ENCODE measurements at places on chromosomes 5 and 9.

DNA sequence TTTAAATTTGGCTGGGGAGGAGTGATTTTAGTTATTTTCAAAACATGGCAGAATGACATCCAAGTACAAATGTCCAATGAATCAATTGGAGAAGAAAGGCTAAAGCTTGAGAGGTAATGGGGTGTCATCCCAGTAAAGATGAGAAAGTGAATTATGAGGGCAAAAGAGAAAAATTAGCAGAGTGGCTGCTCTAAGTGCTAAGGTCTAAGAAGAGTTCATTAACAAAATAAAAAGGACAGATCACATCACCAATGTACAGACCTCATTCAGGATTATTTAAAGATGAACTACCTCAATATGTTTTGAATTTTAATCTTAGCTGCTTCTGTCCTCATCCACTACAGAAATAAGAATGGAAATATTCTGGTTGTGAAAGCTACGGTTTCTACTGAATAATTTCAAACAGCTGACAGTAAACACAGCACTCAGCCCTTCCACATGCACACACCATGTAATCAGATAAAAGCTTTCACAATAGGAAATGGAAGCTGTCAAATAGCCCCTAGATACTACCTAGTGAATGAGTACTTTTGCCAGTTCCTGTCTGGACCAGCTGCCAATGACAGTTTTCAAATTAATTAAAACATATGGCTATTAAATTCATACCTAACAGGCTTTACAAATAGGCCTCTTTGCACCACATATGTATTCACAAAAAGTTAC is 171.5 kb downstream of the SSBP2 start:
- DNase-seq, result peak; percentile 26

DNA sequence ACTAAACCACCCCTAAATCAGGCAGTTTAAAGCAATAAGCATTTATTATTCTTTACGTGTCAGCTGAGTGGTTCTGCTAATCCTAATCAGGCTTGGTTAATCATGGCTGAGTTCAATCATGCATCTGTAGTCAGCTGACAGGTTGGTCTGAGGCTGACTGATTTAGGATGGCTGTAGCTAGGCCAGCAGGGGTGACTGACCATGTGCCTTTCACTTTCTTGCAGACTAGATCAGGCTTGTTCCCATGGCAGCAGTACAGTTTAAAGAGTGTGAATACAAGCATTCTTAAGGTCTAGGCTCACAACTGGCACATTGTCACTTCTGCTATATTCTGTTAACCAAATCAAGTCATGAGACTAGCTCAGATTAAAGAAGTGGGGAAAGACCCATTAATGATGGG is 16.1 kb upstream of the MPDZ start:
- no peak for DNase-seq

GRCh38 chr5:143445776-143446175 is 42.3 kb upstream of the NR3C1 start:
- DNase-seq, result no peak

GRCh38 chr5:144638787-144639186 is 468.1 kb downstream of the KCTD16 start:
- DNase-seq, result no peak

- no peak for DNase-seq
Observed at GRCh38 chr9:89384783-89385182, 66.5 kb downstream of the SECISBP2 start.

DNA sequence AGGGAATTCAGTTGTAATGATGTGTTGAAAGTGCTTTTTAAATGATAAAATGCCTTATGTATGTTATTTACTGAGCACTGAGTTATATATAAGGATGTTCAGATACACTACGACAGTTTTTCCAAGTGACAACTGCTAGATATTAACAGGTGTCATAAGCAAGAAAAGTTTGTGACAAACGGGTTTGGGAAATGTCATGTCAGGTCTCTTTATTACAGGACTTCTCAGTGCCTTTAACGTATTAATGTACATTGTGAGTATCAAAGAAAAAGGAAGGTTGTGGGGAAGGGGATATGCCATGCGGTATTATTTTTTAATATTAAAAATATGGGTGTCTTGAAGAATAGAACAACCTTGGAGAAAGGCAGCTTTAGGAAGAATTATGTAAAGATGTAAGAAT is 56.4 kb downstream of the RAI14 start:
- no peak for DNase-seq

- DNase-seq, result peak; percentile 86
Observed at GRCh38 chr9:111597852-111598732, 1.4 kb downstream of the PTGR1 start.

DNA sequence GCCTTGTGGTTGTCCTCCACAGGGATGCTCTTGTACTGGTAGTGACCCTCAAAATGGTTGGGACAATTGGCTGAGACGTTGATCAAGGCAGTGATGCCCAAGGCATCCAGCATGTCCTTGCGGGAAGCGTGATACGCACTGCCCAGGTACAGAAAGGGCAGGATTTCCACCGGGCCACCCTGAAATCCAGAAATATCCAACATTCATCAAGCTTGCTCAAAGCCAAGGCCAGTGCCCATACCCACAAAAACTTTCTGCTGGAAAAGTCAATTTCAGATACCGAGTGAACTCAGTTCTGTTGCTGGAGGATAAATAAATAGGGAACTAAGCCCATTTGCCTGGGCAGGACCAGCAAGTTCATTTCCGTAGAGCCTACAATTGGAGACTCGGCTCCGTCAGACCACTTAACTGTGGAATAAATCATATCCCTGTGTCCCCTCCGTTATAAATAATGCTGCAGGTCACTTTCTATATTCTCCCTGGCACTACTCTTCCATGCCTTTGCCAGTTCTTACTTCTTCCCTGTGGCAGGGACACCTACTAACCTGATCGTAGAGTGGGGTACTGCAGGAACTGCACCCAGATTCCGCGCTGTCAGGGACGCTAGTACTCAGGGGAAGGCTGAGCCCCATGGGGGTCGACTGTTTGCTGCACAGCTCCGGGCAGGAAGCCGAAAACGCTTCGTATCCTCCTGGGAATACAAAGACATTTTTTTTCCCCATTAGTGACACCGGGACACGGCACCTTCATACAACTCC is 1.2 kb downstream of the DUSP1 start:
- DNase-seq, result peak; percentile 69

GRCh38 chr5:78627175-78627574 is 21.4 kb downstream of the LHFPL2 start:
- DNase-seq, result peak; percentile 41

GRCh38 chr5:65359569-65359968 is 122.2 kb downstream of the ADAMTS6 start:
- no peak for DNase-seq

GRCh38 chr5:89280103-89281037 is 397.4 kb upstream of the MEF2C start:
- DNase-seq, result no peak

GRCh38 chr5:150787656-150788055 is 9.1 kb downstream of the SMIM3 start:
- no peak for DNase-seq

- peak; percentile 8 for DNase-seq
Observed at GRCh38 chr9:99373912-99374311, 151.8 kb downstream of the SEC61B start.

- no peak for DNase-seq
Observed at GRCh38 chr5:22998362-22998761, 145.2 kb upstream of the CDH12 start.

GRCh38 chr5:111439473-111440075 is 72.8 kb downstream of the STARD4 start:
- no peak for DNase-seq

GRCh38 chr5:163373436-163374084 is 63.8 kb upstream of the CCNG1 start:
- DNase-seq, result peak; percentile 18

- no peak for DNase-seq
Observed at GRCh38 chr5:175434800-175435199, 9.2 kb downstream of the DRD1 start.

GRCh38 chr5:15807871-15808270 is 307.9 kb downstream of the FBXL7 start:
- no peak for DNase-seq

DNA sequence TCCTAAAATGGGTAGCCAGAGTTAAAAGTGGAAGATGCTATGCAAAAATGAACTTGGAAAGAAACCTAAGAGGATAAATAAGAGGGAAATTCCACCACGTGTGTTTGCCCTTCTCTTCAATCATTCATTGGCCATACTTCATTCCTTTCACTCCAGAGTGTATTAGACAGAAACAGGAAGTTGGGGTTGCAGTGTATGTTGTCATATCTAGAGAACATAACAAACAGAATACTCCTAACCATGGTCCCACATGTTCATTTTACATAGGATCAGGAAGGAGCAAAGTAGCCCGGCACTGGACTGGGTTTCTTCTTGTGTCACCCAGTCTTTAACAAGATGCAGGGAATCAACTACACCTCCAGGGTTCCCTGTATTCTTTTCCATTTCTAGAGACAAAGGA is 7.6 kb upstream of the GPBP1 start:
- DNase-seq, result peak; percentile 51

- no peak for DNase-seq
Observed at GRCh38 chr9:91150998-91151717, 210.6 kb downstream of the AUH start.

DNA sequence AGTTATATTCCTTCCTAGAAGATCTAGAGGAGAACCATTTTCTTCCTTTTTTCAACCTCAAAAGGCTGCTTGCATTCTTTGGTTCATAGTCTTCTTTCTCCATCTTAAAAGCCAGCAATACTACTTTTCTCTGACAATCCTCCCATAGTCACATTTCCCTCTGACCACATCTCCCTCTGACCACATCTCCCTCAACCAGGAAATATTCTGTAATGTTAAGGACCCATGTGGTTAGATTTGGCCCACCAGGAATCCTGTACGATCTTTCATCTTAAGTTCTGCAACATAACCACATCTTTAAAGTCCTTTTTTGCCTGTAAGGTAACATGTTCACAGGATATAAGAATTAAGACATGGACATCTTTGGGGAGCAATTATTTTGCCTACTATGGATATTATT is 179.4 kb upstream of the SPEF2 start:
- DNase-seq, result no peak

DNA sequence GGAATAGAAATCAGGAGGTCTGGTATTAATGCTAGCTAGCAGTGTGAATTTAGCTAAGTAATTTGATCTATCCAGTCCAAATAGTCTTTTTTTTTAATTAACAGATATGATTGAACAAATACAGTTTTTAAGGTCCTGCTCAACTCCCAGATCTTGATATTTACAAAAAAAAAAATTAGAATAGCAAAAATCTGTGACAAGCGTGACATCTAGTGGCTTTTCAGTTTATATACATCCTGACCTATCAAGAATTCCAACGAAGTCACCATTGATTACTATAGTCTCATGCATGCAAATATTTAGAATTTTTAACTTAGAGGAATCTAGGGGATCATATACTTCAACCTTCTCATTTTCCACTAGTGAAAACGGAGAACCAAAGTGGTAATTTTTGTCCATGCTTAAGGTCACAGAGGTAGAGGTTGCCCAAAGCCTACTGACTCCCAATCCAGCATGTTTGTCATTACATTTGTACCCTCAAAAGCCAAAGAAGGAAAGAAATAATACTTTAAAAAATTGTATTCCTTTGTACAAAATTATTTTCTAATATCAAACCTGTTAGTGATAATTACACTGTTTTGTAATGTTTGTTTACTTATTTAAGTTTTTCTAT is 17.6 kb upstream of the TARS1 start:
- DNase-seq, result peak; percentile 46

GRCh38 chr9:15293804-15294316 is 13.2 kb downstream of the TTC39B start:
- DNase-seq, result no peak

GRCh38 chr5:122936088-122936487 is 90.7 kb downstream of the SNX24 start:
- DNase-seq, result no peak

- DNase-seq, result peak; percentile 49
Observed at GRCh38 chr5:83957188-83957587, 236.5 kb upstream of the HAPLN1 start.

DNA sequence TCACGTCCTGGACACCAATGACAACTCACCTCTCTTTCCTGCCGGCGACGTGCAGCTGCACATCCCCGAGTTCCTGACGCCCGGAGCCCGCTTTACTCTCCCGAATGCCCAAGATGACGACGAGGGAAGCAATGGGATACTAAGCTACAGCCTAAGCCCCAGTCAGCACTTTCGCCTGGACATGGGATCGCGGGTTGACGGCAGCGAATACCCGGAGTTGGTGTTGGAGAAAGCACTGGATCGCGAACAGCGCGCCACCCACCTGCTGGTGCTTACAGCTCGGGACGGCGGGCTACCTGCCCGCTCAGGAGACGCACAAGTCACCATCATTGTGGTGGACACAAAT is 1.1 kb downstream of the PCDHAC1 start:
- DNase-seq, result peak; percentile 67

DNA sequence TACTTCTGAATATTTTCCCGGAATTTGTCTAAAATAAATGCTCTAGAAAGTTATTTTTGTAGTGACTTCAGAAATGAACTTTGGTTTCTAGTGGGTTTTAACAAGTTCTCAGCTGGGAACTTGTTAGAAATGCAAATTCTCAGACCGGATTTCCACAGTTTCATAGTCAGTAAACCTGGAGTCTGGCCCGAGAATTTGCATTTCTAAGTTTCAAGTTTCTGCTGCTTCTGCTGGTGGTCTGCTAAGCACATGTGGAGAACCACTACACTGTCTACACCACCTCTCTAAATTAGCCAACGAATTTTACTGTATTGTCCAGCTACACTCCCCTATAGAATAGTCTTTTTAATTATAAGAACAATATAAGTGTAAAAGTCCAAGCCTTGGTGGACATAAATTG is 208.0 kb downstream of the CHSY3 start:
- DNase-seq, result no peak

DNA sequence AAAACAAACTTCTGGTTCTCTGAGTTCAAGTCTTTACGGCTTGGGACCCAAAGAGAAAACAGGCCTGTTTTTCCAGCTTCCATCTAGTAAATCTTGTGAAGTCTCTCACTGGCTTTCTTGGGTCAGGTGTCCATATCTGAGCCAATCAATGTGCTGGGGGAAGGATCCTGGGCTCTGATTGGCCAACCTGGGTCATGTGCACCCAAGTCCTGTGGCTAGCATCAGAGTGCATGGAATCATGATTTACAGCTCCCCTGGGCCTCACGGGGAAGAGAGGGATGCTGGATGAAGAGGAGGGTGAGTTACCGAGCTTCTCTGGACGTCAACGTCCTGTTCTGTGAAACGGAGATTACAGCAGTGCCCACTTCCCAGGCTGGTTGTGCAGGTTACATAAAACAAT is 19.4 kb downstream of the CXCL14 start:
- peak; percentile 35 for DNase-seq

- DNase-seq, result peak; percentile 47
Observed at GRCh38 chr5:151086905-151087360, 6.1 kb upstream of the TNIP1 start.

Data from DMS53 (cell line).